GDM1 (cell line): ENCODE measurements at places on chromosomes 5 and 9.

- no peak for DNase-seq
Observed at GRCh38 chr5:181204826-181205760, at the start of gene TRIM7. Gene TRIM7, minus strand, starts transcription at chr5:181205196. Its CDS starts 86 bp downstream, at chr5:181205110.

DNA sequence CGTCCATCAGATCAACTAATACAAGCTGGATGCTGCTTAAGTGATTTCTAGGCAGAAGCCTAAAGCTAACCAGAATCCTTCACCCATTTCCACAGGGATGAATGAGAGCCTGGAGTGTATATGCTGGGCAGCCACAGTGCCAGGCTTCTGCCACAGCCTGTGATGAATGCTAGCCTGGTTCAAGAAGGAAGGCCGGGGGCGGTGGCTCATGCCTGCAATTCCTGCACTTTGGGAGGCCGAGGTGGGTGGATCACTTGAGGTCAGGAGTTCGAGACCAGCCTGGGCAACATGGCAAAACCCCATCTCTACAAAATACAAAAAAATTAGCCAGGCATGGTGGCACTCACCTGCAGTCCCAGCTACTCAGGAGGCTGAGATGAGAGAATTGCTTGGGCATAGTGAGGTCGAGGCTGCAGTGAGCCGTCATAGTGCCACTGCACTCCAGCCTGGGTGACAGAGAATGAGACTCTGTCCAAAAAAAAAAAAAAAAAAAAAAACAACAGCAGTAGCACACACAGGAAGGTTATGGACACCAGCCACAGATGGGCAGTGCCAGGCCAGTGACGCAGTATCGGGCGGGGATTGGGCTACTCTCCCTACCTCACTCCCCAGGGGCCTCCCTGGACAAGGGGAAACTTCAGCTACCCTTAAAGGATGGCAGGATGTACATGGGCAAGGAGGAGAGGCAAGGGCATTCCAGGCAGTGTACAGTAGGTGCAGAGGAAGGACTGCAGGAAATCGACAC lies 23.1 kb upstream of the HMCN2 start:
- DNase-seq, result no peak

DNA sequence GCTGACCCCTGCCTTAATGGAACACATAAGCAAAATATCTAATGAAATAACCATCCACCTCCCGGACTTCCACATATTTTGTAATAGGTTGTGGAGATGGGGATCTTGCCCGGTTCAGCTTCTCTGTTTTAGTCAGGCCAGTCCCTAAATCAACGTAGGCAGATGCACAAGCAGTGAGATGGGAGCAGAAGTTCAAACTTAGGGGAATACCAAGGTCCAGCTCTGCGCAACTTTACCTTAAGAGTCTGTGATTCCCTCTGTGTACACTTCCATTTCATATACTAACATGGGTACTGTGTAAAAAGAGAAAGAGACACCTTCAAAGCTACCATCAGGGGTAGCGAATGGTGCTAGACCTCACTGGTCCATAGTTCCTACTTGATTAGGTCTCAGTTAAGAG lies 110.9 kb downstream of the NTRK2 start:
- DNase-seq, result no peak

DNA sequence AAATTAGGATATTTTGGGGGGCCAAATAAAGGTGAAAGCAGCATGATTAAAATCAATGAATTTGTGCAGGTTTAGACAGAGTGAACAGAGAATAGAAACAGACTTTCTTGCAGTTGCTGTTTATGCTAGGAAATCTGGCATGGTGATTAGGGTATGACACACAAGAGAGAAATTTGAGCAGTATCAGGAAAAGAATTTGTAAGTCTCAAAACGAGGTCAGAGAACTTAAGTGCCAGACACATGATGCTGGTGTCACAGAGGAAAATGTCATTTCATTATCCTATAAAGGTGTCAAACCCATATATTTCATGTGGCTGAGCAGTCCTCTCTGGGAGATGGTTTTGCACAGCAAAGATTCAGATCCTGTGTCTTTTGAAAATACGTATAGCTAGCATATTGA lies 15.7 kb downstream of the LVRN start:
- no peak for DNase-seq

GRCh38 chr5:146726891-146727290 lies 151.7 kb downstream of the PPP2R2B start:
- DNase-seq, result no peak

DNA sequence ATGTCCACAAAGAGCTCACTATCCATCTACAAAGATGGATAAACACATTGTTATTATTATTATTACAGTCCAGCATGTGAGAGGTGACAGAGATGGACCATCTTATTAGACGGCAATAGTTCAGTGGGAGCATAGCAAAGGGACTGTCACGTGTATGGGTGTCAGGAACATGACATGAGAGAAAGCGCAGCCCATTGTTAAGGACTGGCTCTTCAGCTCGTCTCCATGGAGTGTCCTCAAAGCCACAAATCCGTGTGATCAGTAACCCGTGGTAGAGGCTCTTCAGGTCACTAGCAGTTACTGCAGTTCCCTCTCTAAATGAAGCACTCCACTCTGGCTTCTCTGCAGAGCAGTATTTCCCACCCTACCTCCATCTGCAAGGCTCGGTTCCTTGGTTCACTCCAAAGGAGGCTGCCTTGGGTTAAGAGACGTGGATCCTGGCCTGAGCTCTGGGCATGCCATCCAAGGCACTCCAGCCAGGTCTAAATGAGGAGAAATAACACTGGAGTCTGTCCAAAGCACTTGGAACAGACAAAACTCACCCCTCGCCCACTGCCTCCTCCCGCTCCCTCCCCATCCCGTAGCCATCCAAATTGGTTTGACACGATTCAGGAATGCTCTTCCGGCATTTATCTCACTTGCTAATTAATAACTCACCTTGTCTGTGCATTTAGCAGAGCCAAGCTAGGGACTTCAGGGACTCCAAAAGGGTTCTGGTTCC lies 122.3 kb upstream of the WWC1 start:
- DNase-seq, result no peak

GRCh38 chr9:93288891-93289883 lies 105.2 kb downstream of the WNK2 start:
- no peak for DNase-seq

DNA sequence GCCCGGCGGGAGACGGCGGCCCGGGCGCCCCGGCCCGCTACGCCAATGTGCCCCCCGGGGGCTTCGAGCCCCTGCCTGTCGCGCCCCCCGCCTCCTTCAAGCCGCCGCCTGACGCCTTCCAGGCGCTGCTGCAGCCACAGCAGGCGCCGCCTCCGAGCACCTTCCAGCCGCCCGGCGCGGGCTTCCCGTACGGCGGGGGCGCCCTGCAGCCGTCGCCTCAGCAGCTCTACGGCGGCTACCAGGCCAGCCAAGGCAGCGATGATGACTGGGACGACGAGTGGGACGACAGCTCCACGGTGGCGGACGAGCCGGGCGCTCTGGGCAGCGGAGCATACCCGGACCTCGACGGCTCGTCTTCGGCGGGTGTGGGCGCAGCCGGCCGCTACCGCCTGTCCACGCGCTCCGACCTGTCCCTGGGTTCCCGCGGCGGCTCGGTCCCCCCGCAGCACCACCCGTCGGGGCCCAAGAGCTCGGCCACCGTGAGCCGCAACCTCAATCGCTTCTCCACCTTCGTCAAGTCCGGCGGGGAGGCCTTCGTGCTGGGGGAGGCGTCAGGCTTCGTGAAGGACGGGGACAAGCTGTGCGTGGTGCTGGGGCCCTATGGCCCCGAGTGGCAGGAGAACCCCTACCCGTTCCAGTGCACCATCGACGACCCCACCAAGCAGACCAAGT lies 723 bp downstream of the SNX18 start:
- DNase-seq, result peak; percentile 22

DNA sequence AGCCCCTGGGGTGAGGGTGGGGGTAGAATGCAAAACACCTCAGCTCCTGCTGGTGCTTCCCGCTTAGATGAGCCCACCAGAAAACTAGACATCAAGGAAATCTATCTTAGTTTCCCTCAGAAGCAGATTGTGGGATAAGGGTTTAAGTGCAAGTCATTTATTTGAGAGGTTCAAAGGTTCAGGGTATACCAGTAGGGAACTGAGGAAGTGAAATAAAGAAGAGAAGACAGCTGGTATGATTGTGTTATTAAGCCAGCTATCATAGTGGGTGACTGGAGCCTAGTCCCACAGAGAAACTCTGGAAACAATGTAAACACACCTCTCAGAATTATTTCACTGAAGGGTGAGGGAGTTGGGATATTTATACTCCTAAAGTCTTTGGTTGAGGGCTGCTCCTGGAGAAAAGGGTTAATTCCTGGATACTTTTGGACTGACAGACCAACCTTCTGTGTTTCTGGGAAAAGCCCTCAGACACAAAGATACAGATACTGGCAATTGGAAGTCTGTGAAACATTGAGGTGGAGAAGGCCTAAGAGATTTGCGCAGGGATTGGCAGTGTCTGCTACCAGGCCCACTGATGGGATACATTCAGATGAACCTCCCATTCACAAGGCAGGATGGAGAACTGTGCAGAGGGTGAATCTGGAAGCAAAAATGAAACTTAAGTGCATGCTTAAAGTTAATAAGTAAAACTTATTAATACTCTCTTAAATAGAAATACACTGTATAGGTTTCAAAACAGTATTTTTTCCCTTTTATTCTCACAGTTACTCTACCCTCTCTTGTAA lies 6.4 kb upstream of the DCTN4 start:
- no peak for DNase-seq

- DNase-seq, result no peak
Observed at GRCh38 chr9:76188286-76188685, 205.9 kb downstream of the RFK start.

DNA sequence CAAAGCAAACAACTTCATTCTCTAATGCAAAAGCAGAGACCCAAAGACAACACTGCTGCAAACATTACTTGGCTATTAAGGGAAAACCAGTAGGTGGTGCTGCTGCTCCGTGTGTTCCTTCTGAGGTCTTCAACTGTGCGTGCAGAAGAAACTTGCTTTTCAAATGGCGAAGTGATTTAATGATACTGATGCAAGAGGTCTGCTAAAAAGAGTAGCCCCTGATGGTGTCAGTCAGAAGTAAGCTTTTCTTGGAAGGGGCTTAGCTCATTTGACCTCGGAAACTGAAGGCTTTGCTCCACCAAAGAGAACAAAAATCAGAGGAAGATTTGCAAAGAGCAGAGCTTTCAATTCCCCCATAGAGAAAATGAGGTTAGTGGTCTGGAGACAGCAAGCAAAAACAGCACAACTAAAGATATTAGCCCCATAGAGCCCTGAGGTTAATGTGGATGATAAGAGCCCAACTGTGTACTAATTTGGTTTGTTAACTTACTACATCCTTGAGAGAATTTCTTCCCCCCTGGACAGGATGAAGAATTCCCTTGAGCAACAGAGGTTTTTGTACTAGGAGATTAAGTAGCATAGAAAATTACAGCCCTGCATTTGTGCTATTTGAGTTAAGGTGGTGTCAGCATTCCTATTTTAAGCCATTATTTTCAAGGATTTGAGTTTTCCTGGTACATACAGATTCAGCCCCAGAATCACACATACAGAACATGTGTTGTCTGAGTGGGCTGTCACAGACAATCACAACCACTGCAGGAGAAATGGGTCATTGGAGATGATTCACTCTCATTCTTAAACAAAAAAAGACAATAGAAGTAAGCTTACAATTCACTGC lies 153.2 kb upstream of the C9orf72 start:
- peak; percentile 27 for DNase-seq

DNA sequence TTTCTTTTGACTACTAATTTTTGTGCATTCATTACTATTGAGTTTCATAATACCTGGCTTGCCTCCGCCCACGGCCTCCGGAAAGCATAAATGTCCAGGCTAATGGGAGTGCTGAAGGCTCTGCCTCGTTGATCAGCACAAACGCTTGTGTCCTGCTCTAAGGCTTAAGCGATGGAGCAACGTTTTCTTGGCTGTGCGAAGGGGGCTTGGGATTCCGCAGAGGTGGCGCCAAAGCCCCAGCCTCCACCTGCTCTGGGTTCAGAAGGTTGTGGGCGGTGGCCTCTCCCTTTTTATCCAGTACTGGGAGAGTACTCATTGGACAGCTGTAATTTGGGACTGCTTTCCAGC lies 19.7 kb downstream of the ANXA2R start:
- no peak for DNase-seq

GRCh38 chr5:83568186-83568585 lies 96.6 kb downstream of the VCAN start:
- no peak for DNase-seq

GRCh38 chr9:35748242-35748857 lies 678 bp downstream of the GBA2 start:
- DNase-seq, result no peak

DNA sequence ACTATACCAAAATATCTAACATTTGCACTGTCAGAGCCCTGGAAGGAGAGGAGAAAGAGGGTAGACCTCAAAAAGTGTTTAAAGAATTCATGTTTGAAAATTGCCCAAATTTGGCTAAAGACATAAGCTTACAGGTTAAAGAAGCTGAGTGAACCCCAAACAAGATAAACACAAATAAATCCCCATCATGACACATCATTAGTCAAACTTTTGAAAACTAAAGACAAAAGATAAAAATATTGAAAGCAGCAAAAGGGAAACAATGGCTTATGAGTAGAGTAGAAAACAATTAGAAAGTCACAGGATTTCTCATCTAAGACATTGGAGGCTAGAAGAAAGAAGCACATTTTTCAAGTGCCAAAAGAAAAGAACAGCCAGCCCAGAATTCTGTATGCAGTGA lies 6.1 kb upstream of the UBLCP1 start:
- no peak for DNase-seq

- no peak for DNase-seq
Observed at GRCh38 chr5:55364537-55365055, 56.8 kb downstream of the MTREX start.

- DNase-seq, result no peak
Observed at GRCh38 chr5:135348918-135349317, 50.1 kb downstream of the MACROH2A1 start.

DNA sequence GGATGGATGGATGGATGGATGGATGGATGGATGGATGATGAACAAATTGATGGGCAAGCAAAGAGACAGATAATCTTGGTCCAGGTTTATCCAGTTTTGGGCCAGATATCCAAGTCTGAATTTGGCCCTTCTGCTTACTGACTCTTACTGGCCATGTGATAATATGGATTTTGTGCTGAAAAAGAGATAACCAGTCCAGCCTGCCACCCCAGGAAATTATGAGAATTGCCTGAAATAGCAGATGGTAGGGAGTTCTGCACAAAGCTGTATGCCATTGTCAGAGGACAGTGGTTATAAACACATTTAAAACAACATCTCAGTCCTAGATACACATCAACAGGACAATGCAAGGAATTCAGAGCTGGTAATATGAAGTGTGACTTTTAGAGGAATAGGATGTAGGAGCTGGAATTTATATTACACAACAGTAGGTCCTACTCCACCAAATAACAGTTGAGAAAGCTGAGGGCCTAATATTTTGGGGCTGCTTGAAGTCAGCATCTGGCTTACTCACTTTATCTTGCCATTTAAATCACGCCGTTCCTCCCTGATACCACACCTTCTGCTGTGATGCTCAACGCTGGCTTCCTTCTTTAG lies 9.0 kb upstream of the FAT2 start:
- DNase-seq, result no peak

- DNase-seq, result no peak
Observed at GRCh38 chr5:56763711-56764466, 51.5 kb upstream of the MAP3K1 start.

DNA sequence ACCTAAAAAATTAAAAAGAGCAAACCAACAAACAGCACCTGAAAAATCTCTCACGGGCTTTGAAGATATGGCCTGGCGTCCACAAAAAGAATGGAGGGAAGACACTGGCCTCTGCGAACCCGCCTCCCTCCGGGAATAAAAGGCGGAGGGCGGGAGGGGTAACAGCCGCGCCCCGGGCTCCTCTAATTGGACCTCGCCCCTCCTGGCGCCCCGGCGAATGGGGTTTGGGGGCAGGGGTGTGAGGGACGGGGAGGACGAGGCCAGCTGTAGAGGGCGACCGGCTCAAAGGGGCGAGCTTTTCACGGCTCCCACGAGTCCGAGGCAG lies 753 bp downstream of the FANCC start:
- DNase-seq, result peak; percentile 60

GRCh38 chr5:76401801-76402250 lies 1.3 kb upstream of the IQGAP2 start:
- DNase-seq, result no peak
